ENCODE measurements at places on chromosomes 4 and X. TPM values are rescaled to one million over a fixed set of nuclear protein-coding genes. Genes with fewer than 3 reads are reported as not detected.

DNA sequence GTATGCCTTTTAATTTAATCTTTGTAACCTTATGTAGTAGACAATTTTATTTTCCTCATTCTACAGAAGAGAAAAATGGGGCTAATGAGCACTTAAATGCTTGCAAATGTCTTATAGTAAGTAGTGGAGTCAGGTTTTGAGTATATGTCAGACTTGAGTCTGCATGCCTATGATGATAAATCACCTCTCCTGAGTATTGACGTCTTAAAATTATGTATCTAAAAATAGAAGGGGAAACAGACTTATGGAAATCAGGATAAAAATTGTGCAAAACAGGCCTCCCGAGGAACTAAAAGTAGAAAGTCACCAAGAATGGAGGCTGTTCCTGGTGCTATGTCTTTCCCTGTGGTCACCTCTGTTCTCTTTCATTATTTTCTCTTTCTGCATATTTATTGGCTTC, 92.7 kb downstream of the STIM2 start:
- DNase-seq: no peak

DNA sequence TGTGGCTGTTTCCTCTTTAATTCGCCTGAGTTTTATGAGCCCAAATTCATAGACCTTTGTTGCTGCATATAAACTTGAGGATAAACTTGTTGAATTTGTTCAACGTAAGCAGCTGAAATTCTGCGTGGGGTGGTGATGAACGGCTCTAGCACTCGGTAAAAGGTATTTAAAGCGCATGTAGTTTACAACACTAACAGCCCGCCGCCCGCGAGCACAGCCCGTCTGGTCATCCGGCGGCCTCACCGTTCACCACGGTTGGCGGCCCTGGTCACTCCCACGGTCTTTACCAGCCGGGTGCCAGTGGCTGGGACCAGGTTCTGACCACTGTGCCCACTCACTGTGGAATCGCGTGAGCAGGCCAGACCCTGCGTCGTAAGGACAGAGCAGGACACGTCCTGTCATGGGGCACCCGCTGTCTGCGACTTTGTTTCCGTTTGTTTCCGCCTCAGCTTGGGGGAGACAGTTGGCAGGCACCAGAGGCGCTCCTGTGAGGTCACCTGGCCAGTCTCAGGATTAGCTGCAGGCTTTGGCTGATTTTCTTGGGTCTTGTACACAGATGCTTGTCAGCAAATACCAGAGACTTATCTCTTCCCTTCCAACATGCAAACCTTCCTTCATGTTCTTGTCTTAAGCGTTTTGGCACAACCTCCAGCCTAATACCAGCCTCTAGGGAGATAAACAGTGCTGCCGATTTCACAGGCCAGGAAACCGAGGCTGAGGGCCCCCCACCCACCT, 36.8 kb upstream of the SPON2 start:
- no peak for DNase-seq

TMEM255A gene
- 0.07 TPM for total RNA-seq

DNA sequence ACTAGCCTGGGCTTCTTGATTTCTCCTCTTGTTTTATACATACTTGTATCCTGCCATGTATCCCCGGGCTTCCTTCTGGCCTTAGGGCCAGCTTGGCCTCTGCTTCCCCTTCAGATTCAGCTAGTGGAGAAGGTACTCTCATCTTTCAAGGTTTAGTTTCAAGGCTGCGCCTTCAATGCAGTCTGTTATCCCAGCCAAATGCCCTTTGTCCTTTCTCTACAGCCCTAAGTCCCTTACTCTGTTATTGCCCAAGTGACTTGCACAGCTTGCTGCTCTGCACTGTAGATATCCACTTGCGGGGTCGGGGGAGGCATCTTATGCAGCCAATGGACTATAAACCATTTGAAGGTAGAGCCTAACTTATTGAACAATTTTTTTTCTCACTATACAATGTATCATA, 357.5 kb downstream of the PPP1R2C start:
- no peak for DNase-seq

- DNase-seq: no peak
These were observed 4.9 kb upstream of the TXK start for GRCh38 chr4:48138936-48139335.

GRCh38 chr4:61400439-61401038, 200.4 kb downstream of the ADGRL3 start:
- no peak for DNase-seq

GRCh38 chrX:120536061-120536460, 24.7 kb downstream of the CUL4B start:
- DNase-seq: no peak

DNA sequence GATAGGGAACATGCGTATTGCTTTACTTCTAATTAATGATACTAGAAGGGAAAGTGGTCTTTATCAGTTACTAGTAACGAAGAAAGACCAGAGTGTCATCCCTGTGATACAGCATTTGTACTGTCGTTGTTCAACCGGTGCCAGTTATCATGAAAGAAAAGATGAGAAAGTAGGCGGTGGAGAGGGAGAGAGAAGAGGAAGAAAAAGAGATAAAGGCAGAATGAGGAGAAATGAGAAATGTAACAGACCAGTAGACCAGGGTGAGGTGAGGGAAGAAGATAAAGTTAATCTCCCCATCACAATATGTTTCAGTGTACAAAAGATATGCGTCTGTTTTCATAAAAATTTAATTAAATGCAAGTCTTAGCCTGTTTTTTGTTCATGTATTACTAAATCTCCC, 135.2 kb upstream of the HPGD start:
- no peak for DNase-seq

EIF4E gene
- total RNA-seq: 78.6 TPM

ARX gene
- not detected for total RNA-seq

- DNase-seq: no peak
These were observed 414.4 kb downstream of the ARHGAP24 start for GRCh38 chr4:85889314-85889713.

DNA sequence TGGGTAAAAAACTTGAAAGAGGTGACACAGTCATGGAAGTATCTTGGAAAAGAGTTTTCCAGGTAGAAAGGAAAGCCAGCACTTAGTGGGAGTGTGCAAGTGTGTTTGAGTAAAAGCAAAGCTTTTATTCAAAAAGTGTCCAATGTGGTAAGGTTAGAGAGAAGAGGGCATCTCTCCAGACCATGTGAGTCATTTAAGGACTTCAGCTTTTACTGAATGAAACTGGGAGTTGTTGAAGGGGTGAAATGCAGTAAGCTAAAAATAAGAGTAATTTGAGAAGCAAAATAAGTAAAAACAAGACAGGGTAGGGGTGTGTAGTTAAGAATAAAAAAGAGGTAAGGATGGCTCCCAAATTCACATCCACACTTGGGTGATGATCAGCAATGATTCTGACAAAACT, 238.9 kb downstream of the SLC7A11 start:
- no peak for DNase-seq

DNA sequence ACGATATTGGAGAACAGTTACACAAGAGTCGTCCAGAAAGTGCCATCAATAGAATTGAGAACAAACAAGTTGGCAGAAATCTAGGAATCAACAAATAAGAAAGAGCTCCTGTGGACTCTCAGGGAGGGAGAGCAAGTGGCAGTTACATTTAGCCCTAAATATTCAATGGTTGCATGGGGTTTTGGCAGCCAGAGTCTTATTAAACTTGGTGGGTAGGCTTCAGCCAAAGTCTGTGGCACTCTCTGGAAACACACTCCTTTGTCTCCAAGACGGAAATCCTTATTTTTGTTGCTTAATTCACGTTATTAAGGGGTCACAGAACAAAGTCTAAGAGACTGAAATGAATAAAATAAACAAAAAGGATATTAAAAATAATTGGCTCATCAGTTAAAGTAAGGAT, 742.2 kb upstream of the ATOH1 start:
- no peak for DNase-seq

DNA sequence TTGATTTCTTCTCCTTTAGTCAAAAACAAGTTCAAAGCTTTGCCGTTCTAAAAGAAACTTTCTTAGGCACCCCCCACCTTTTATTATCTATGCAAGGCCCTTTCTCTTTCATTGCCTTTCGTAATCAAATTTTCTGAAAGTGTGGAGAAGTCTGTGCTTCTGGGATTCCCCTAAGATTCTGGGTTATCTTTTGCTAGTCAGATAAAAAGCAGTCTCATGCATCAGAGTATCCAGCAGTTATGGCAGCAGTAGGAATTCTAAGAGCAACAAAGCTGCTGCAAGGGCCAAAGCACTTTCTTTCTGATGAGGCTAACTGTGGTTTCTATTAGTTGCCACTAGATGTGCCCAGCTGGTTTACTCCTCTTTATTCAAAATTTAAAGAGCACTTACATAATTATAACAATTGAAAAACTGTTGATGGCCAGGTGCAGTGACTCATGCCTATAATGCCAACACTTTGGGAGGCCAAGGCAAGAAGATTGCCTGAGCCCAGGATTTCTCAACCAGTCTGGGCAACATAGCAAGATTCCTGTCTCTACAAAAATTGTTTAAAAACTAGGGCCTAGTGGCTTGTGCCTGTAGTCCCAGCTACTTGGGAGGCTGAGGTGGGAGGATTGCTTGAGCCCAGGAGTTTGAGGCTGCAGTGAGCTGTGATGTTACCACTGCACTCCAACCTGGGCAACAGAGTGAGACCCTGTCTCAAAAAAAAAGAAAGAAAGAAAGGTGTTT, 296.2 kb downstream of the PAPSS1 start:
- DNase-seq: no peak

CT45A10 gene
- not detected for total RNA-seq
